ENCODE measurements at places on chromosomes 2 and 18.

DNA sequence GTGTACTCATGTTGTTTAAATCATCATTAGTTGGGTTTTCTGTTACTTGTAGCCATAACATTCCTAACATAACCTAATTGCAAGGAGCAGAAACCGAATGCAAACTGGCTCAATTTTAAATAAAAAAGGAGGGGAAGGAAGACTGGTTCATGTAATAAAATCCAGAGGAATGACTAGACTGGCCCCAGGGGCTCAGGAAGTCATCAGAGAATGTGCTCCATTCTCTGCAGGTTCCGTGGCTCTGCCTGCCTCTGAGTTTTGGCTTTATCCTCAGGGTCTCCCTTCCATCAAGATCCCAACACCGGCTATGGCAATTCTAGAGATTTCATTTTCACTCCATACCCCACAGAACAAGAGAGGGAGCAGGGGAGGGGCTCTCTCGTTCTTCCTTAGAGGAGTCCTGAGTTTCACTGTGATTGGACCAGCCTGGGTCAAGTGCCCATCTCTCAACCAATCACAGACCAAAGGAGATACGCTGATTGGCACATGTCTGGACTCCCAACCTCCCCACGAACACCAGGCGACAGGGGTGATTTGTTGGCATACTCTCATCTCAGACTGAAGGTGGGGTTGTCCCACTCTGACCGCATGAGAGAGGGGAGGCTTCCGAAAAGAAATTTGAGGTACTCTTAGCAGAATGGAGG is 64.8 kb downstream of the NPPC start:
- no peak for DNase-seq

DNA sequence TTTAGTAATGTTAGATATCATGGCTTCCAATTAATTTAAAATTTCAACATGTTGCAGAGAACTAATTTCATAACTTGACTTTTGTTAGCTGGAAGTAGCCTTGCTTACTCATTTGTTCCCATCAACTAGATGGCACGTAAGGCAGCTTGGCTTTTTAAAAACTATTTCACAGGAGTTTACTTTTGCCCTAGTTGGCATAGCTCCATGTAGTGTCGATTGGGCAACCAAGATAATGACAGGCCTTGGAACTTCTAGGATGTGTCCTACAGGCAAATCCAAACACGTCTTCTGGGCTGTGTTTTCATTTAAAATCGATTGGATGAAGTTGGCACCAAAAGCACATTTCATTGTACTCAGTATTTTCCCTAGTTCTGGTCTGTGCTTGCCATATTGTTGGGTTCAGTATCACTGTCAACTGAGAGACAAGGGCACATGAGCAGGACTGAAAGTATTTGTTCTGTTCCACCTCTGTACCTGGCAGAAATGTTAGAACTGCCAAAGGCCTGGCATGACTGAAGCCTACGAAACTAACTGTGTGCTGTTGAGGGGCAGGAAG is 29.4 kb downstream of the HADHB start:
- peak; percentile 94 for DNase-seq

- no peak for DNase-seq
Observed at GRCh38 chr2:220029013-220029412, 401.6 kb downstream of the SLC4A3 start.

DNA sequence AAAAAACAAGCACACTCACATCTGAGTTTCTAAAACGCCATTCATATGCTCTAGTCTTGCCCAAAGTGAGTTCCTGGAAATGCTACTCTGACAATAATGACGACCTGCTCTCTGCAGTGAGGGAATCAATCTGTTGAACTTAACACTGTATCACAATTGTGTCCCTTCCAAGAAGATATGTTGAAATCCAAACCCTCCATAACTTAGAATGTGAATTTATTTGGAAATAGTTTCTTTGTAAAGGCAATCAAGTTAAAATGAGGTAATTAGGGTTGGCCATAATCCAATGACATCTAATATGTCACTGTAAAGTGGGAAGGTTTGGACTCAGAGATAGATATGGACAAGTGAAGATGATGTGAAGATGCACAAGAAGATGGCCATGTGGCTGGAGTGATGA is 264.5 kb downstream of the CD226 start:
- DNase-seq: no peak

DNA sequence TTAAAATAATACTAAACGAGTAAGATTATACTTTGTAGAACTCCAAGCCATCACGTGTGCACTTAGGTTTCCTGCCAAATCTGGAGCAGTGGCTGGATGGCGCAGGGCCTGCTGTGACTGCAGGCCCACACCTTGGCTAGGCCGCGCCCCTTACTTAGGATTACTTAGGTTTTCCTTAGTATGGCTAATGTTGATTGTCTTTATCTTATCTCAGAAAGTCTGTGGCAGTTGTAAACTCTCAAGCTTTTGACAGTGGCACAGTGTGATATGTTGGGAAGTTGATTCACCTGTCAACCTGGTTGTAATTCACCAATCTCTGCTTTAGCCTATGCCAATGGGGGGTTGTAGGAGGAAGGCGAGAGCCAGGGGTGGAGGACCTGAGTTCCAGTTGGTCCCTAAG is 208.4 kb downstream of the ZNF407 start:
- no peak for DNase-seq

DNA sequence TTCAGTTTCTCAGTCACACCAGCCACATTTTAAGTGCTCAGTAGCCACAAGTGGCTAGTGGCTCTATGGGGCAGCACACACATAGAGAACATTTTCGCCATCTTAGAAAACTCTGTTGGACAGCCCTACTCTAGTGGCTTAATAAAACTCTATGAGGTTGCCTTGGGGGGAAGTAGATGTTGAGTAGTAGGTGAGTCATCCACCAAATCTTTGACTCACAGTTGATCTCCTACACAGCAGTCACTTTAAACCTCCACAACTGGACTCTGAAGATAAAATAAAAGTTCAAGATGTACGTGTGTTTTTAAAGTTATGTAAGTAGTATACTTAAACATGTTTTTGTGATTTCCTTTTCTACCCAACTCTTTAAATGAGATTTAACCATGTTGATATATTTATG is 379.0 kb downstream of the SETBP1 start:
- DNase-seq: peak; percentile 21

- DNase-seq: peak; percentile 34
Observed at GRCh38 chr18:77061946-77062517, 70.6 kb downstream of the MBP start.

GRCh38 chr2:190908532-190908931 is 27.9 kb downstream of the GLS start:
- no peak for DNase-seq

GRCh38 chr18:58700209-58700608 is 28.9 kb downstream of the MALT1 start:
- no peak for DNase-seq

DNA sequence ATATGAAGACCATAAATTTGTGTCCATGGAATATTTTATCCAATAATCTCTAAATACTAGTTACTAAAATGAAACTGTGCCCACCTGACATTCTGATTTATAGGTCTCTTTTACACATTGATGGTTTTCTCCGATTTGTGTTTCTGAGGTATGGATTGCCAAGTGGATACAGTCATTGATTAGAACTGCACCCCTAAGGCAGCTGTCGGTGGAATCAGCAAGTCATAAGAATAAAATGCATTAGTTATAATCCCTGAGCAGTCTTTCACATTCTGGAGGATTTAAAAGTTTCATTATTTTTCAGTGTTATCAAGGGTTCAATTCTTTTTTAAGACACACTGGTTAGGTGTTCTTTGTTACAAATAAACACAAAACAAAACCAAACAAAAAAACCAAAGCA is 6.0 kb downstream of the CAVIN2 start:
- no peak for DNase-seq

DNA sequence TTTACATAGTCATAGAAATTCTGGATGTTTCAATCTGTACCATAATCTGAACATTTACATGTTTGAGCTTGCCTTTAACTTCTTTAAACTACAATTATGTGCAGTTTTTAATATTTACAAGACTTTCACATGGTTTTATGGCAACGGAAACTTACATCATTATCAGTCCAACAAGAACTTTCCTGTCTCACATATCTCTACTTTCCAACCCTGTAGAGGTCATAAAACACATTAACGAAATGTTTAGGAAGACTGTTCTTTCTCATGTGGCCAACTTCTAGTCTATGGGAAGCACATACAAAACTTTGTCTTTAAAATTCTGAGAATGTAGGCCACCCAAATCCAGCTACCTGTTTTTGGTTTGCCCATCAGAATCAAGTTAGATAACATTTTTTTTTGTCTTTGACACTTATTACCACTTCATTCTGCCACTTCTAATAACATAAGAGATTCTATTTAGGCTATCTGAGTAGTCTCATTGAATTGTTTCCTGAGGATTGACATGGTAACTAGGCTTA is 693.2 kb downstream of the KCNJ3 start:
- no peak for DNase-seq

DNA sequence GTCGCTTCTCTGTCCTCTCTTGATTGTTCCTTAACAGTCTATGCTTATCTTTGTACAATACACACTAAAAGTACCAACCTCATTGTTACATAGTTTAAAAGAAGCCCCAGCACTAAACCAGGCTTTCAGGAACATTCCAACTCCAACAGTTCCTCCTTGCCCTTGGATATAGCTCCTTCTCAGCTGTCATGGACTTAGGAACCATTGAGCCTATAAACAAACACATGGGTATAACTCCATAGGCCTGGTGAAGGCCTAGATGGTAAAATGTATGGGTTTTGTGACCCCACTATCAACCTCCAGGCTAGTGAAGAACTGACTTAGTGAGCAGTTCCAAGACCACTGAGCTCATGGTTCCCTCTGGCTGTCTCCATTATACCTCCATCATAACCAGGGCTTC is 74.8 kb upstream of the SLC39A10 start:
- no peak for DNase-seq

- no peak for DNase-seq
Observed at GRCh38 chr2:204272089-204272488, 273.2 kb upstream of the PARD3B start.

DNA sequence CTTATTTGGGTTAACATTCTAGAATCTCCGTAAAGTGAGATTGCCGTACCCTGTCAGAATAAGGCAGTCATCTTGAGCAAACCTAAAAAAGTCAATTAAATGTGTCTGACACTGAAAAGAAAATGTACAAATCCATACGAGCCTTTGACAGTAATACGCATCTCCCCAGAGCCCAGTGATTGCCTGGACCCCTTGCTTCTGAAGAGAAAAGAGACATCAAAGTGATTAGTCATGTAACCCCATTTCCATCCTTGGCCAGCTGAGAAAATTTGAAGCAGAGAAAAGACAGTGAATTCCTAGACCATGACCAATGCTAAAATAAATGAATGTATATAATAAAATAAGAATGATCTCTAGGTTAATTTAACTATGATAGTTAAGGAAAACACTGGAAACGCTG is 1499.4 kb downstream of the SUCLG1 start:
- DNase-seq: no peak

GRCh38 chr18:49371073-49371472 is 89.4 kb downstream of the DYM start:
- DNase-seq: no peak

DNA sequence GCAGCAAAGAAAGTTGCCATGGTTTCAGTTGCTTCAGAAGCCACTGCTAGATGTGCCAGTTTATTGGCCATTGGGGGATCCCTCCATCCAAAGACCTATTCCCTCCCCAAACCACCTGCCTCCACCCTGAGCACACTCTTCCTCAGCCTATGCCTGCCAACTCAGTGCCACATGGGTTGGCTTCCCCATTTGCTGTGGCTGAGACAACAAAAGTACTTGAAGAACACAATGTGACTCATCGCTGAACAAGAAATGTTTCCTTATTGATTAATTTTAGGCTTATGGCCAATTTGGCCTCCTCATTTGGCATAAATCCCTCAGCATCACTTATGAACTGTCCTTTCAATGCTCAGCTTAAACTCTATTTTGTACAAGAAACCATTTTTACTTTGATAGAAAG is 215.9 kb downstream of the TMEM247 start:
- DNase-seq: no peak

DNA sequence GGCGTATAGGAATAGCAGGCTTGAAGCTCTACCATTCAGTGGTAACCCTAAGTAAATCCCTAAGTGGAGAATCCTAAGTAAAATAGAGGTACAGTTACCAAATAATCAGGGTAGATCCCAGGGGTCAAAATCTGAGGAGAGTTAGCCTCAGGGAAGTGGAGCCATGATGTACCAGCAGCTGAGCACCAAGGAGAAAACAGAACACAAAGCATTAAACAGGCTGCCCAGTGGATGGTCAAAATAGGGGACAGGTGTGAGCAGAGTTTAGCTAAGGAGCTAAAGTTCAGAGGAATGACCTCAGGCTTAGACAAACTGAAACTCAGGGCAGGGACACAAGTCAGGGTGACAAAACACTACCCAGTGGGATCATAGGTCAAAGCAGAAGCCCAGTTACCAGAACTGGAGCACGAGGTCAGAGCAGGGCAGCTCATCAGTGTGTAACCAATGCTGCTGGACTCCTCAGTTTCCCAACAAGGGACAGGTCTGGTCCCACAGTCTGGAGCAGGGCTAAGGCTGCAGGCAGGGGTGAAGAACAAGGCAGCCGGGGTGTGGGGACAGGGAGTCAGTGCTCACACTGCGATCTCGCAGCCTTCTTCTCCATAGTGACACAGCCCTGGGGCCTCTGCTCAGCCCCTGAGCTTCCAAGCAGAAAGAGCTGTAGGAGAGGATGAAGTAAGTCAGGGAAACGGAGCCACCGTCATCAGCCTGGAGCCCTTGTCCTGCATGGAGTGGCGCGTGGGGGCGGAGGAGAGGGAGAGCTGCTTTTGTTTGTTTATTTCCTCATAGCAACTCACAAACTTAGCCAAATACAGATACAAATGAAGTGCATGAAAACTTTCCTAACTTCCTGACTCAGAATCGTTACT is 264.0 kb downstream of the MREG start:
- DNase-seq: no peak

DNA sequence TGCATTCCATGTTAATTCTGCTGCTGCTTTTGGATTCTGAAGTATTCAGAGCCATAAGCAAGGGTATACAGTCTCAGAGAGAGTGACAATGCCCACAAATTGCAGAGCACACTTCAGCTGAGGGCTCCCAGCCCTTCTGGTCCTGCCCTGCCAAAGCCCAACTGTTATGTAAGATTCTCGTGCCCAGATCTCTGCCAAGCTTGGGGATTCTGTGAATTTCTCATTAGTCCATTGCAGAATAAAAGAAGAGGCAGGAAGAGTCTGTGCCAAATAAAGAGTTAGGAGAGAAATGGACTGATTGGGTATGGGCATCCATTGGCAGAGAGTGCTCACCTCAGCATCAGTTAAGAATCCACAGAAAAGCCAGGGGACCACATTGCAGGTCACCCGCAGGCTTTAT is 112.0 kb upstream of the PNPT1 start:
- no peak for DNase-seq

DNA sequence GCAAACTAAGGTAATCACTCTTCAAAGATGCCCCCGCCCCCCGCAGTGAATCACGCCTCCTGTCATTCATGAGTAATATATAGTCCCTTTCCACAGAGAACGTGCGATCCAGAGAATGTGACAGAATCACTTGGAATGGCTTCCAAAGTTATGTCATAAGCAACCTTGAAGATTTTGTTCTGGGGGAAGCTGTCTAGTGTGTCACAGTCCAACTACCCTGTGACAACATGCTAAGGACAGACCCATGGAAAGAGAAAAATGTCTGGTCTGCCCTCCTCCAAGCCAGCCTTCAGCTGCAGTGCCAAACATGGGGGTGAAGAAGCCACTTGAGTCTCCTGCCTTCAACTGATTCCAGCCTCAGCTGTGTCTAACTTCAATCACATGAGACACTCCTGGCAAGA is 259.1 kb downstream of the SS18 start:
- DNase-seq: no peak

Measured in erythroblast (primary cell).